ENCODE measurements at places on chromosomes 12 and 14. TPM values are rescaled to one million over a fixed set of nuclear protein-coding genes. Genes with fewer than 3 reads are reported as not detected.

DNA sequence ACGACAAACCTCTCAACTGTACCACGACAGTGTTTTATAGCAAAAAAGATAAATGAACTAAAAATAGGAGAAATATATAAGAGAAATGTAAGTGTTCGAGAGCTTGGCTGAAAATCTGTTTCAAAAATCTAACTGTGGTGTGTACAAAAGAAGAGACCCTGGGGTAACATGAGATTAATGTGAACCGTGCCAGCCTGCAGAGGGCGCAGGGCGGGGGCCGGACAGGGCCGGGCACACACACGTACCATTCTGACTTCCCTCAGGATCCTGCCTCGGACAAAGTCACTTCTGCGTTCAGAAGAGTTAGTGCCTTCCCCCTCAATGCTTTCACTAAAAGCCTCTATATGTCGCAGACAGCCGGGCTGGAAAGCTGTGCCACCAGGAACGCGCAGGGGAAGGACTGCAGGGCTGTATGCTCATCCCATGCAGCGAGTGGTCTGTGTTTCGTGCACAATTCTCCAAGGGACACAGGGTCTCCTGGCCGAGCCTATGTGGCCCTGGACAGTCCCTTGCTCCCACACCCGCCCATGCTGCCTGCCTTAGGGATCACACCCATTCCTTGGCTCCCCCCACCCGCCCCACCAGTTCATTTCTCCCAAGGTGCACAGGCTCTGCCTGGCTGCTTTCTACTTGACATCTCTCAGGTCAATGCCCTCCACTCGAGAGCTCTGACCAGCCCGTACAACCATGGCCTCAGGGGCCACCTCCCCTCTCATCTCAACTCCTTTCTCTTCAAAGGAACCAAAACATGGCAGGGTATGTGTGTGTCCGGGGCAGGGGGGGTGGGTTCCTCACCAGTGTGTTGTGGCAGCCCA, 8.5 kb downstream of the CDCA4 start:
- DNase-seq: no peak

- no peak for DNase-seq
Measured at GRCh38 chr14:51954657-51955056, 34.7 kb upstream of the RTRAF start.

GRCh38 chr14:90742729-90743128, 73.5 kb downstream of the TTC7B start:
- no peak for DNase-seq

GRCh38 chr12:90048918-90049317, 340.3 kb upstream of the ATP2B1 start:
- no peak for DNase-seq

NOXRED1 gene
- 0.32 TPM for polyA plus RNA-seq

KRT78 gene
- not detected for polyA plus RNA-seq

- DNase-seq: no peak
Measured at GRCh38 chr14:78451319-78451695, 281.1 kb downstream of the NRXN3 start.

- no peak for DNase-seq
Measured at GRCh38 chr14:74089251-74090020, 4.7 kb downstream of the LIN52 start.

DNA sequence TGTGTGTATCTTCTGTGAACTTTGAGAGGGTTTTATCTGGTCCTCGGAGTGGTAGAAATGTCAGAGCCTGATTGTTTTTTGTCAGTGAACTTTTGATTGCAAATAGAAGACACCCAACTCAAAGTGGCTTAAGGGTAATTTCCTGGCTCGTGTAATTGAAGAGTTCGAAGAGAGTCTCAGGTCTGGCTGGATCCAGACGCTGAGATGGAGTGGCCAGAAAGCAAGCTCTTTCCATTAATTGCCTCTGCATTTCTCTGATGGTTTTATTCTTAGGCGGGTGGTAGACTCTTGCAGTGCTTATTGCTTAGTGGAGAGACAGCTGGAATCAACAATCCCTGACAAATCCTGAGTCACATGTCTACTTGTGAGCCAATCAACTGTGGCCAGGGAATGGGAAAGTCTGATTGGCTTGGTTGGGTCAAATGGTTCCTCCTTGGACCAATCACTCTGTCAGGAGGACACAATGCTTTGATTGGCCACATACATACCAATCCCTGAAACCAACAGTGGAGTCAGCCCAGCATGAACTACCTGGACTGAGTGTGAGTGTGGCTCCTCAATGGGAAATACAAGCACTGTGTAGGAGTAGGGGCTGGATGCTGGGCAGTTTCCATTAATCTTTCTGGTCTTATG, 330.5 kb downstream of the AACS start:
- no peak for DNase-seq

TAS2R7 gene
- not detected for polyA plus RNA-seq

DNA sequence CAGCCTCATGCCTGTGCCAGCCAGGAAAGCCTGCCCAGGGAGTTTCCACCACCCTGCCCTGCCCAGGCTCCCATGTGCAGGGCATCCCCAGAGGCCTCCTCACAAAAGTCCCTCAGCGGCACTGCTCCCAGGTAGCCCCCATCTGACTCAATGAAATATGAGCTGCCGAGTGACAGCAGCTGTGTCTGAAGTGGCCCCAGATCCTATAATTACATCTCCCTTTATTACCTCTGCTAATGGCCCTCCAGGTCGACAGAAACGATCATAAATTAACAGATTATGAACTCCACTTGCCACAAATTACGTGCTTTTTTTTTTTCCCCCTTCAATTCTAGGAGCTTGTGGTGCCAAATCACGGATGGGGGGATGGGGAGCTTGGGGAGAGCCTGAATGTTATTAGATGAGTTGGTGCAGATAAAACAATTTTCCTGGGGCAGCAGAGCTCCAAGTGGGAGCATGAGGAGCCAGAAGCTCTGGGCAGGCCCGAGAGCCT, 110.4 kb downstream of the ESRRB start:
- no peak for DNase-seq

SERPINA5 gene
- polyA plus RNA-seq: not detected

ACACB gene
- polyA plus RNA-seq: 7.3 TPM

GRCh38 chr12:96195845-96196451, 1.8 kb downstream of the ELK3 start:
- DNase-seq: no peak

HOXC10 gene
- polyA plus RNA-seq: 0.09 TPM

GRCh38 chr12:46891306-46891705, 65.5 kb upstream of the SLC38A4 start:
- DNase-seq: no peak

DNA sequence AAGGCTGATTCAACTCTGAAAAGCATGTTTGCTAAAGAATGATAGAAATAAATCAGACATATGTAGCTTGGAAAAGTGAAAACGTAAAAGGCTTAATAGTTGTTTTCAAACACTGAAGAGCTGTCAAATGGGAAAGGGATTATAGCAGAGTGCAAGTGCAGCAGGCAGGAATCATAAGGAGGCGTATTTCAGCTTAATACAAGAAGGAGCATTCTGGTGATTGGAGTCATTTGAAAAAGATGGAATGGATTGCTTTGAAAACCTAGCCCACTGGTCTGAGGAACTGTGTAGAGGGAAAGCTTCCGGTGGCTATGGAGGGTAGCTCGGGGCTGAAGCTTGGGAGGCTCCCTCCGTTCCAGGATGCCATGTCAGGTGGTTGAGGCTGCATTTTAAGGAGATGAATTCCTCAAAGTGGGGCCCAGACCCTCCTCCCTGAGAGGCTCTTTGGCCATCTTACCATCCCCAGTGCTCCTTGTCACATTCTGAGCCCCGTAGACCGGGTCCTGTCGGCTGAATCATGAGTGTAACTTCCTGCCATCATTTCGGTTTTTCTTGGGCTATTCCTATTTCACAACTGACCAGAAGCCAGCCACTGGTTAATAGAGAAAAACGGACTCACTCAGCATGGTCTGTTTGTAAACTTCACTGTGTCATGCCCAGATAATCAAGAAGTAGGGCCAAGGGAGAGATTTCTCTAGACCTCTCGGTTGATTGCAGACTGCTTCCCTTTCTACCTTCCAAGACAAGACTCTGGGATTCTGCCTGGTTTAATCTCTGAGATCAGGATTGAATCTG, 6.5 kb downstream of the WNT5B start:
- no peak for DNase-seq

GRCh38 chr12:52278575-52279421, 4.4 kb downstream of the KRT86 start:
- no peak for DNase-seq

DNA sequence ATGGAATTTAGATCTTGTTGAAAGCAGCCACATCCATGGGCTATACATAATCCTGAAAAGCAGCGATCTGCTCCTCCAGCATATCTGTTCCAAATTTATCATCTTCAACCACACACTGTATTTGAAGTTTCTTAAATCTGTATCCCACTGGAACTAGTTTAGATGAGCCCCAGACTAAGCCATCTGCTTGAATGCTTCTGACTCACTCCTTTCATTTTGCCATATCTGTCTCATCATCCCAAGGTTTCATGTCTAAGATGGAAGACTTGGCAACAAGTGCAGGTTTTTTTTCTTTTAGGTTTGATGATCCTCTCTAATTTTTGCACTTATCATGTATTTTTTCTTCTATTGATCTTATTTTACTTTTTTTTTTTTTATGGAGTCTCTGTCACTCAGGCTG, 54.4 kb upstream of the TMEM263 start:
- no peak for DNase-seq

GRCh38 chr12:95262808-95263207, 45.2 kb downstream of the VEZT start:
- DNase-seq: no peak

GRCh38 chr12:32102234-32102633, 4.4 kb upstream of the BICD1 start:
- DNase-seq: no peak

RERG gene
- 4.7 TPM for polyA plus RNA-seq

- no peak for DNase-seq
Measured at GRCh38 chr14:93870377-93870776, 56.8 kb upstream of the FAM181A start.

GRCh38 chr14:87995500-87996290, 2.7 kb upstream of the GALC start:
- DNase-seq: no peak

C12orf50 gene
- polyA plus RNA-seq: 0.34 TPM

Measured in forelimb muscle (tissue), 1 donor.